Fibroblast of lung (primary cell): ENCODE measurements at places on chromosomes 1 and 21. TPM values are rescaled to one million over a fixed set of nuclear protein-coding genes. Genes with fewer than 3 reads are reported as not detected.

The GRIK1 gene
- not detected in 2 replicates for total RNA-seq

The RALGPS2 gene
- total RNA-seq: 59.6 and 69.7 TPM in 2 replicates

The CYP4B1 gene
- total RNA-seq: not detected in 2 replicates

The DCDC2B gene
- not detected in 2 replicates for total RNA-seq

The L1TD1 gene
- total RNA-seq: 0.17 and 0.26 TPM in 2 replicates

The GPR3 gene
- 0.17 and 0.26 TPM in 2 replicates for total RNA-seq

The GNG4 gene
- total RNA-seq: under 0.01 TPM in 2 replicates

The MYBPH gene
- total RNA-seq: 0.17 and 0.26 TPM in 2 replicates

The CDC20 gene
- 1.3 and 24.1 TPM in 2 replicates for total RNA-seq

The RCSD1 gene
- under 0.01 TPM in 1 of 2 replicates, not detected in the other for total RNA-seq
